A549 (cell line): ENCODE measurements at places on chromosomes 13 and 19. TPM values are rescaled to one million over a fixed set of nuclear protein-coding genes. Genes with fewer than 3 reads are reported as not detected.

CYP4F11 gene
- polyA plus RNA-seq = 3.0 to 4.6 TPM (median 4.0 TPM) in 3 replicates

VAV1 gene
- polyA plus RNA-seq = 7.5 to 9.5 TPM (median 8.5 TPM) in 3 replicates

ZNF302 gene
- 24.2 to 27.1 TPM (median 26.2 TPM) in 3 replicates for polyA plus RNA-seq

IGSF23 gene
- polyA plus RNA-seq = 0.35 to 0.45 TPM (median 0.42 TPM) in 3 replicates

C2CD4C gene
- 0.41 to 0.71 TPM (median 0.57 TPM) in 3 replicates for polyA plus RNA-seq

C13orf42 gene
- polyA plus RNA-seq = not detected in 3 replicates

DNM2 gene
- 55.8 to 58.5 TPM (median 57.3 TPM) in 3 replicates for polyA plus RNA-seq

ZNF723 gene
- polyA plus RNA-seq = not detected in 3 replicates

OR7G3 gene
- not detected in 3 replicates for polyA plus RNA-seq

NTF4 gene
- 1.0 to 2.4 TPM (median 1.7 TPM) in 3 replicates for polyA plus RNA-seq

CLIP3 gene
- polyA plus RNA-seq = 1.3 to 1.9 TPM (median 1.5 TPM) in 3 replicates

ZNF841 gene
- 2.2 to 3.0 TPM (median 2.4 TPM) in 3 replicates for polyA plus RNA-seq

- DNase-seq = no peak
Measured at GRCh38 chr13:85379433-85379832, 419.8 kb downstream of the SLITRK6 start.

DNA sequence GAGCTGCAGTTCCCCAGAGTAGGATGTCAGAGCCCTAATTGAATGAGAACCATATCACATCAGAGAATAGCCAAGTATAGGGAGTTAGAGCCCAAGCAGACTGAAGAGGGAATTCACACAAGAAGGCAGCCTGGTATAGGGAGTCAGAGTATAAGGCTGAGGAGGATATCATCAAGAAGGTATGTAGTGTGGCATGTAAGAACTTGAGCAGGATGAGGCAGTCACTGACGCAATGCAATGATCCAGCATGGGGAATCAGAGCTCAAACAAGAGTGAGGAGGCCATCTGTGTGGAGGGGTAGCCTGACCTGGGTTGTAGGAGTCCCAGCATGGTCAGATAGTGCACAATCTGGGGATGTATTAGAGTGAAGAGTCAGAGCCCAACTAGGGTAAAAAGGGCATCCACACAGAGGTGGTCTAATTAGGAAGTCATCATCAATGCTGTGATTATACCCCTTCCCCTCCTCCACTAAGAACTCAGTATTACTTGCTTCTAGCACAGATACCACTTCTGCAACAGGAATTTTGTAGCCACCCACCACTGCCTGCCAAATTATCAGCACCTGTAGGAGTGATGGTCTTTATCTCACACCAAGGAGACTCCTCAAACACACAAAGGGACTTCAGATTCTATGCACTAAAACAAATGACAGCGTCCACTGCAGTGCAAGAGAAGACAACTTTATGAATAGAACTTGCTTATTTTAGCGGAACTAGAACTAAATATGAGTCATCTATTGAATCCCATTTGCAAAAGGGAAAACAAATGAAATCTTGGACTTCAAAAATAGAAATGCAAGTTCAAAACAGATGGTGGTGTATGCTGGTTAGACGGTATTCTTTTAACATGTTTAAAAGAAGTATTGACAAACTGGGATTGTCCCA lies 107.2 kb downstream of the FNDC3A start:
- no peak for DNase-seq

- no peak for DNase-seq
Measured at GRCh38 chr13:97751477-97751876, 202.0 kb upstream of the IPO5 start.

- no peak for DNase-seq
Measured at GRCh38 chr13:83907196-83907989, 25.1 kb upstream of the SLITRK1 start.

- DNase-seq = no peak
Measured at GRCh38 chr19:34961775-34962686, 2.0 kb downstream of the ZNF792 start.

GRCh38 chr19:29056535-29056934 lies 156.4 kb downstream of the UQCRFS1 start:
- no peak for DNase-seq

DNA sequence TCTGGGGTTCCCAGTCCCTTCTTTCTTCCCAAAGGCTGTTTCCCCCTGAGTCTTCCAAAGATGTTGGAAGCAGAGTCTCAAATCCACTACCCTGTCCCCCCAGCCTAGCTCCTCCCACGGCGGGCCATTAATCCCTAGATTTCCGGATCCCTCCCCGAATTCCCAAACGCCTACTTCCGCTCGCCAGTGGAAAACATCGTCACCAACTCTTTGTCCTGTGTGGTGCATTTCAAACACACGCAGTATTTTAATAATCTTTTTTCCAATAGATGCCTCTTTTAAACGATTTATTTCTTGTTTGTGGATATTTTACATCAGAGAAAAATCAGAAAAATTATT lies 610 bp downstream of the ZNF791 start:
- DNase-seq = peak; percentile 75

- no peak for DNase-seq
Measured at GRCh38 chr13:34000955-34001354, 183.0 kb downstream of the RFC3 start.

- DNase-seq = no peak
Measured at GRCh38 chr13:79749984-79750551, 269.1 kb downstream of the NDFIP2 start.

DNA sequence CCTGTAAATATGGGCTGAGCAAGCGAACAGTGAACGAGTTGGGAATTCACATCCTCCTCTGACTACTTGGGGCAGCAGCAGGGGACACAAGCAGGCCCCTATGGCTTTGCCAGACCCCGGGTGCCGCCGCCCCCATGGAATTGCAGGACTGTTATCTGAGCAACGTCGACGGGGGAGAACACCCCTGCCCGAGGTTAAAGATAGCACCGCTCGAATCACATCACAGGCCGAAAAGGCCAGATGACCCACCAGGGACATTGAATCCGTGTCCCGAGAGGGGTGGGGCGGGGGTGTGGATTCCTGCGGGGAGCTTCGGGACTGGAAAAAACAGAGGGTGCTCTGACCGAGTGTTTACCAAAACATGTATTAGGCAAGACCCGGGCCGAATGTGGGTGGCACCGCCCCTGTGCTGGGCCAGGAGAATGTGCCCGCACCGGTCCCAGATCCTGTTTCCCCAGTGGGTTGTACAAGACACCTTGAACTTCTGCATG lies 9.1 kb downstream of the FEM1A start:
- DNase-seq = no peak

DNA sequence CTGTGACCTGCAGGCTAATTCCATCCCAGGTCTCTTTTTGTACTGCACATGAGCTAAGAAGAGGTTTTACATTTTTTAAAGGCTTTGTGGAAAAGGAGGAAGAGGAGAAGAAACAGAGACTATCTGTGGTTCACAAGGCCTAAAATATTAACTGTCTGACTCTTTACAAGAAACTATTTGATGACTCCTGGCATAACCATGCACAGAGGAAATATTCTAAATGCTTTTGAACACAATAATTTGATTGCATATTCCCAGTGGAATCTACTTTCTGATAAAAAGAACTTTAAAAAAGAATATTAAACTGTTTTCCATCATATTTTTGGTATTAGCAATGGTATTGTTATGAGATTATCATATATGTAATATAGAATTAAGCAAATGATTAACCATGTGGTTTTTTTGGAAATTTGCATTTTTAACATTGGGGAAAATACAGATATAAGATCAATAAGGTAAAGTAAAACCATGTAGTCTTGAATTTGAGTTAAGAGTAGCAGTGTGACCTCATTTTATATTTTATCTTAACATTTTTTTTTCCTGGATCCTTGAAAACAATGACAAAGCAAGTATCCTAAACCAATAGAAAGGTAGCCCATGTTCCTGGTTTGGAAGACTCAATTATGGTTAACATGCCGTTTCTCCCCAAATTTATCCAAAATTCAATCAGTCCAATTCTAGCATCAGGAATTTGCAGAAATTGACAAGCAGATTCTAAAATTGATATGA lies 251.0 kb downstream of the UQCRFS1 start:
- no peak for DNase-seq

DNA sequence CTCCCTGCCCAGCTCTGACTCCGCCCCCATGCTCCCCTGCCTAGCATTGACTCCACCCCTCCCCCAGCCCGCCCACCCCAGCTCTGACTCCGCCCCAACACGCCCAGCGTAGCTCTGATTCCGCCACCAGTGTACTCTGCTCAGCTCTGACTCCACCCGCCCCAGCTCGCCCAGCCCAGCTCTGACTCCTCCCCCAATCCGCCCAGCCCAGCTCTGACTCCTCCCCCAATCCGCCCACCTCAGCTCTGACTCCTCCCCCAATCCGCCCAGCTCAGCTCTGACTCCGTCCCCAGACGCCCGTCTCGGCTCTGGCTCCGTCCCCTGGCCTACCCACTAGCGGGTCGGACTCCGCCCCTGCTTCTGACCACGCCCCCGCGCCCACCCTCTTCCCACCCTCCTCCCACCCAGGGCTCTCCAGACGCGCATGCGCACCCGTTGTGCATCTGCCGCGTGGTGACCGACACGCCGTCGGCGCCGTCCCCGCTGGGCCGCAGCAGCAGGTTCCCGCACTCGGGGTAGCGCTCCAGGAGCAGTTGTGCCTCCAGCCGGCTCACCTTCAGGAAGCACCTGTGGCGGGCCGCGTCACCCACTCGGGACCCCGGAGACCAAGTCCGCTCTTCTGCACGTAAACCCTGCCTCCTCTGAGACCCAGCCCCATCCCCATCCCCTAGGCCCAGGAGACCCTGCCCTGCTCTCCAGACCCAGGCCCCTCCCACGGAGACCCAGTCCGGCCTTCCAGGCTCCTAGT lies 10.2 kb downstream of the STAP2 start:
- DNase-seq = no peak

DNA sequence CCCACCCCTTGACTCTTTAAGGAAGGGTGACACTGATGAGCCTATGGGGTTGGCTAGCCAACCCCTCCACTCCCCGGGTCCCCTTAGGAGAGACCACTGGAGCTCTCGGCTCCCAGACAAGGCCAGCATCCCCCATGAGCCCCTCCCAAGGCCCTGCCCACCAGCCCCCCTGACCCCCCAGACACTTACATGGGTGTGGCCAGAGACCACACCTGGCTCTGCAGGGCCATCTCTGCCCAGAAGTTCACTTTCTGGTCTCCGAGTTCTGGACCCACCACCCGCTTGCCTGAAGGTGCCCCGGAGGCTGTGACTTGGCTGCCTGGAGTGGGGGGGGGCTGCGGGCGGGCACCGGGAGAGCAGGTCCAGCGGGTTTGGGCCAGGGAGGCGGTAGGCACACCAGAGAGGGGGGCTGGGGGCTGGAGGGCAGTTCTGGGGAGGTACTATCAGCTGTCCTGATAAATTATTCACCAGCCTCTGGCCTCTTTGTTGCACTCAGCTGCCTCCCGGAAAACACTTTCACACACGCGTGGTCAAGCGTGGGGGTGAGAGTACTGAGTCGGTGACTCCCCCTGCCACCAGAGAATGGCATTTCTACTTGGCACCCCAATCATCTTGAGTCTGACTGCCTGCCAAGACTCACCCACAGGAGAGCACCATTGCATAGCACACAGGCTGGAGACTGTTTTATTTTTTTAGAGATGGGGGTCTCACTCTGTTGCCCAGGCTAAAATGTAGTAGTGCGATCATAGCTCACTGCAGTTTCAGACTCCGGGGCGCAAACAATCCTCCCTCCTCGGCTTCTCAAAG lies at the start of gene PALM3:
Gene PALM3 (minus strand): TSS at position 326 of the 807 bp plus-strand sequence. CDS start 96 bp downstream, at position 230.
- DNase-seq = no peak

DNA sequence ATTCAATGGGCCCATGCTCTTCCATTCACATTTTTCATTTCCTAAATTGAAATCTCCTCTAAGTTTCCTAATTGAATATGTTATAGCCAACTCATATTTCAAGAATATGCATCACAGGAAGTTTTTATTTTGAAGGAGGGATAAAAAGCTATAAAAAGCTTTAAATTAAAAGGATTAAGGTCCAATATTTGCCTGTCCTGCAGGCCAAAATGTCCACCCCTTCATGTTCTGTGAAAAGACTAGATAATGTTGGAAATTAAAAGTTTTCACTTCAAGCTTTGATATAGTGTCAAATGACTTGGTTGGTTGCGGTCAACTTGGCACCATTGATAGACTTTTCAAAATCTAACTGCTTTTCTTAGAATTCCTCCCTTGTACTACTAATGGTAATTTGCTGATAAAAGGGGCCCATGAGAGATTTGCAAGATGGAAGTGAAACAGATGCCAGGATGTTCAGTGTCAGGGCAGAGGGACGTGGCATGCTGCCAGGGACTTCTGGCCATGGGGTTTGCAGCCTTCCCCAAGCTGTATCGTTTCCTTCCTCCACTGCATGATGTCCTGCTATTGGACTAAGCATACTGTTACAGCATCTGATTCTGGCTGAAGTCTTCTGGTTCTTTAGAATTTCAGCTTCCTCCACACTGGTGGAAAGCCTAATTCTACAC lies 547.3 kb upstream of the MIR17HG start:
- no peak for DNase-seq

DNA sequence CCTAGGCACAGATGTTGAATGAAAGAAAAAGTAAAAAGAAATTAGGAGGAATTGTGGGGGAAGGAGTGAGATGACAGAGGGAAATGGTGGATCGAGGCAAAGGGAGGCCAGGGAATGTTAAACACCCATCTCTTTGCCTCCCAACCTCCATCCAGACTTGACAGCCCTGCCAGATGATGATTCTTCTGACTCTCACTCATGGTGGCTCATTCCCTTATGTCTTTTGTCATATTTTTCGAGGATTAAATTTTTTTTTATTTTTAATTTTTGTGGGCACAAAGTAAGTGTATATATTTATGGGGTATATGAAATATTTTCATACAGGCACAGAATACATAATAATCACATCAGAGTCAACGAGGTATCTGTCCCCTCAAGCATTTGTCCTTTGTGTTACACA lies 42.8 kb downstream of the ADGRE1 start:
- DNase-seq = no peak

GRCh38 chr19:20669263-20669662 lies 7.9 kb upstream of the ZNF626 start:
- DNase-seq = no peak

DNA sequence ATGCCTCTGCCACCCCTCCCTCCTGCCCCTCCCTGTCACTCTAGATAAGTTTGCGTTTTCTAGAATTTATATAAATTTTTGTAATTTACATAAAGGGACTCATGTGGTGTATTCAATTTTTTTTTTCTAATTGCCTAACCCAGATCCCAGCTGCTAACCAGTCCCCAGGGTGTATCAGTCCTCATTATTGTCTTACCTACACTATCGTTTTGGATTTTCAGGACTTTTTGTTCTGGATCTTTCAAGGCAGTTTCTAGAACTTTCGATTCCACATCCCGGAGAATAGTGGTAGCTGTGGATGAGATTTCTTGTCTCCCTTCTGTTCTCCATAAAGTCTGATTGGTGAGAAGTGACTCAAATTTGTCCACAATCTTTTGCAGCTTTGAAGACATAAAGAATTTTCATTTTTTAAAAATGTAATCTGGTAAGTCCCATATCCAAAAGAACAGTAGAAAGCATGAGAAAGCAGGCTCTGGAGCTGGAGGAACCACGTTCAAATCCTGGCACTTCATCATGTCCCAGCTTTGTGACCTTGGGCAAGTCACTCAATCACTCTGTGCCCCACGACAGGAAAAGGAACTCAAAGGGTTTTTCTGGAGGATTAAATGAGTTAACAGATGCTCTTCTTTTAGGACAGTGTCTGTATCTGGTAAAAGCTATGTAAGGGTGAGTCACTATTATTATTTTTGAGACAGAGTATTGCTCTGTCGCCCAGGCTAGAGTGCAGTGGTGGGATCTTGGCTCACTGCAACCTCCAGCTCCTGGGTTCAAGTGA lies 19.7 kb downstream of the ADGRE3 start:
- no peak for DNase-seq

- no peak for DNase-seq
Measured at GRCh38 chr13:99191900-99192399, 8.7 kb upstream of the UBAC2 start.

- DNase-seq = peak; percentile 90
Measured at GRCh38 chr19:41882568-41883462, at the start of gene ARHGEF1. Gene ARHGEF1, plus strand, starts transcription at chr19:41883184. Its CDS starts 4,899 bp downstream, at chr19:41888083.

GRCh38 chr13:80250213-80250810 lies 90.6 kb downstream of the SPRY2 start:
- DNase-seq = no peak
